ENCODE measurements at places on chromosomes 7 and 10.

DNA sequence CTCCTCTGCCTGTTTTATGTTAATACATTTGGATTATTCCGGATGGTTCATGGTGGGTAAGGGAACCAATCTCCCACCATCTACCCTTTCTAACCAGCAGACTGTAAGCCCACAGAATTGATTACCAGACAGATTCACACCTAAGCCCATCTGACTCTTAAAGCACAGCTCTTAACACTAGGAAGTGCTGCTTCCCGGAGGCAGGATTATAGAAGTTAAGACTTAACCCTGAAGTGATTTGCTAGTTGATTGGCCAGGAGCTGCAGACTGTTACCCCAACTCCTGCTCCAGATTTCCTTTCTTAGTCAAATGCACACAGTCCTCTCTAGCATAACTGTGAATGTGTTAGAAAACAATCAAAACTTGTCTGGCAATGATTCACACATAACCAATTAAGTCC is 221.7 kb downstream of the CDK14 start:
- DNase-seq, result no peak

GRCh38 chr7:135512135-135512887 is 2.4 kb upstream of the CNOT4 start:
- peak; percentile 32 for DNase-seq

DNA sequence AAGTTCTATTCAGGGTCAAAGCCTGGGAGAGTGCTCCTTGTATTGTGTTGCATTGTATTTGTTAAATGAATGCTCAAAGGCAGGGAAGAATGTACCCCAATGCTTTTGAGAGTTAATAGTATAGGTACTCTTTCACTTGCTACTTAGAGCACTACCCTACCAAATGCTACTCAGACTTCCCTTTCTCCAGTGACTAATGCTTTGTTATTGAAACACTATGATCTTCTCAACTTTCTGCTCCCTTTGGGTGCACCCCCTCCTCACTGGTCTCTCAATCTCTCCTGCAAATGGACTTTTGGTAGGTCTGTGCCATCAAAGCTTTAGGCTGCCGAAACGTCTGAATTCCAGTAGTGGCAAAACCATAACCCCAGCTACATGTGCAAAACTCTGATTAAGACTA is 177.7 kb upstream of the AHR start:
- no peak for DNase-seq

GRCh38 chr7:8249121-8249520 is 12.8 kb downstream of the ICA1 start:
- DNase-seq, result no peak

DNA sequence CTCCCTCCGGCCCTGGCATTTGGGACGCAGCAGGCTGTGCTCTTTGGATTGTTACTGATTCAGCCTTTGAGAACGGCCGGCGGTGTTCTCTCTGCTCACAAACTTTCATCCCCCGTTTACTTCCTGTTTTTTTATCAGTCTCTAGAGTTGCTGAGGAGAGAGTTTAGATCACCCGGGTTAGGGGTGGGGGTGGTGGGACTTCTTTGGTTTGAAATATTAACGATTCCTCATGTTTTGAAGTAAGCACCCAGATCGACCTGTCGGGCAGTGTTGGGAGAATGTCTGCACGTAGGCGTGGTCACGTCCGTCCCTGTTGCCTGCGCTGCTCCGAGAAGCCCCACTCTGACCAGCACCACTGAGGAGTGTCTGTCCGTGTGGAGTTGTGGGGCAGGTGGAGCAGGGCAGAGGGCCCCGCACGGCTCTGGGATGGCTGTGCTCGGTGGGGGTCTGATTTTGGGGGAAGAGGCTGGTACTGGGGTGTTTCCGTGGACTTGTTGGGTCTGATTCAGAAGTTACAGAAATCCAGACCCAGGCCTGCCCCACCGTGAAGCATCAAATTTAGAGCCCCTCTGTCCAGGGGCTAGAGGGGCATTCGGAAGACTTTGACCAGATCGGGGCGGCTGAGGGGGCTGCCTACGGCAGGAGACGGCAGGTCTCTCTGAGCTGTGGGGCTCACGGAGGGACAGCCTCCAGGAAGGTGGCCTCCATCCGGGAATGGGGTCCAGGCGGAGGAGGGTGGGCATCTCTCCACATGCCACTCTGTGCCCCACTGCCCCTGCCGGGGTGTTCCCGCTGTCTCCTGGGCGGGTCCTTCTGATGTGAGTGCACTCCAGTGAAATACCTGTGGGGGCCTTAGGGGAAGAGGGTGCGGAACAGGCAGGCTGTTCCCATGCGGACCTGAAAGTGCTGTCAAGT is 7.4 kb downstream of the INPP5A start:
- DNase-seq, result no peak

Measured in NCI-H524 treated with DMSO at 0.1 percent for 48 hours (cell line).